ENCODE measurements at places on chromosomes 12 and 14.

- no peak for DNase-seq
These were observed 33.4 kb upstream of the FAM181A start for GRCh38 chr14:93893661-93894261.

- DNase-seq, result no peak
These were observed 2.3 kb upstream of the CYP46A1 start for GRCh38 chr14:99681832-99682148.

GRCh38 chr12:109767991-109768900, 54.6 kb downstream of the FAM222A start:
- no peak for DNase-seq

GRCh38 chr14:86373886-86374285, 843.9 kb downstream of the FLRT2 start:
- no peak for DNase-seq

GRCh38 chr12:46373301-46374296, 1.0 kb upstream of the SLC38A2 start:
- peak; percentile 68 for DNase-seq

- no peak for DNase-seq
These were observed 170.1 kb downstream of the NRXN3 start for GRCh38 chr14:78340250-78340649.

GRCh38 chr12:7373226-7373625, 69.4 kb downstream of the ACSM4 start:
- no peak for DNase-seq

- no peak for DNase-seq
These were observed 10.5 kb upstream of the SSTR1 start for GRCh38 chr14:38197001-38197783.

GRCh38 chr12:5899675-5900074, 45.4 kb downstream of the ANO2 start:
- DNase-seq, result no peak

DNA sequence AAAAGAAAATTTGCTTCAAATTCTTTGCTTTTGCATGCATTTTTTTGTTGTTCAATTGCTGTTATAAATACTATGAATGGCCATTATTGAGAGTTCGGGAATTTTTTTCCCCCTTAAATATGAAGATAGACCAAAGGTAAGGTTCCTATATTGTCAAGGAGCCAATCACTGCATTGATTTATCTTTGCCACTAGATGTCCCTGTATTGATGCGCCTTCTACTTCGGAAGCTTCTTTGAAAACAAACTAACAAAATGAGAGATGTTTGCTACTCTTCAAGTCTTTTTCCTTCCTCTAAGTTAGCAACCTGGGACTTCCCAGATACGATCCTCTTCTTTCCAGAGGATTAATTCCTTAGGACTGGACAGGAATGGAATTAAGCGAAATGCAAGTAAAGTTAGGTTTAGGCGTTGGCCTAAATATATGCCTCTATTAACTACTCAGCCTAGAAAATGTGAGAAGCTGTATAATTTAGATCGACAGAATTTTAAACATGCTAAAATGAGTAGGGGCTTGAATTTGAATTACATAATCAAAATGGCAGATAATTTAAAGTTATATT, 318.1 kb downstream of the AEBP2 start:
- DNase-seq, result peak; percentile 45

All from M059J (cell line).